ENCODE measurements at places on chromosomes 7 and 10. TPM values are rescaled to one million over a fixed set of nuclear protein-coding genes. Genes with fewer than 3 reads are reported as not detected.

DNA sequence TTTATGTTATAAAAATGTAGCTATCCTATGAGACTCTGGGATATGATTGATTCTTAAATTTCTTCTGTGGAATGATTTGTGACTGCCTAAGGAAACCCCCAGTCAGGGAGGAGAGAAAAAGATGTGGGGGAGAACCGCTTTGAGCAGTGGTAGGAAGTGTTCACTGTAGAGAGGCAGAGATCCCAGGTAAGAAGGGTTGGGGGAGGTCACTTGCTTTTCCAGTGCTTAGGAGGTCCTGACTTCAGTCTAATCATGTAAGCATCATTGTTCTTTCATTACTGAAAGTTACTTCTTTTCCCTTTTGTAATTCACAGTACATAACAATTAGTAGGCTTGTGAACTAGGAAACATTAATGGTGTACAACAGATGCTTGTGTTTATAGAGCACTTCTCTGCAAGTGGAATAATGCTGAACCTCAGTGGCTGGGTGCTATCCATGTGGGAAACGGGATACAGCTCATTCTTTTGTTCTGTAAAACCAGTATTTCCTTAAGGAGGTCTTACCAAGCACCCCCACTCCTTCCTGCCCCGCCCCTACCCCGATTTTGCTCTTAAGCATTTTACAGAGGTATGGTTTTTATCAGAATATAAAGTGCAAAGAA is 165.4 kb downstream of the ST7 start:
- no peaks in the 10 kb centered on the region for H3K36me3 ChIP-seq
- no peak for DNase-seq
- H3K4me3 ChIP-seq: no peak overlapping the region
- no peak overlapping the region for H3K27ac ChIP-seq
- no peaks in the 10 kb centered on the region for H3K4me1 ChIP-seq
- H3K27me3 ChIP-seq: no peaks in the 10 kb centered on the region

DNA sequence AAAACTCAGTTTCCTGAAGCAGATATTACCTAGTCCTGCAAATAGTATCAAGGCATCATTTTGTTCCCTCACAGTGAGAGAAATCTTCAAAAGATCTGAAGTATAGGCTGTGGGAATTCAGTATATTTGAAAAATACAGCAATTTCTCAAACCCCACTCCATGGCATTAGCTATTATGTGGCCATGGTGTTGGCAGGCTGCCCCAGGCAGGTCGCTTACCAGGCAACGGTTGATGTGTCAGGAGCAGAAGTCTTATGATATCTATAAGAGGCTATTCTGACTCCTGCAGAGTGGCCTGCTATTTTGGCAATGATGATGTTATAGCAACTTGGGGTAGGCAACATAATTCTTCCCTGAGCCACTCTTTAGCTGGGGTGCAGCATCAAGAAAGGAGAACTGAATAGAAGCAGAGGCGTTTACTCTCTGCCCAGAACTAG is 187.9 kb downstream of the PLXDC2 start:
- H3K27me3 ChIP-seq: no peaks in the 10 kb centered on the region
- H3K4me1 ChIP-seq: no peaks in the 10 kb centered on the region
- no peaks in the 10 kb centered on the region for H3K36me3 ChIP-seq
- peak overlapping the region; percentile 75 for H3K27ac ChIP-seq

- no peaks in the 10 kb centered on the region for H3K4me1 ChIP-seq
- no peaks in the 10 kb centered on the region for H3K27me3 ChIP-seq
- no peak overlapping the region for H3K4me3 ChIP-seq
- H3K36me3 ChIP-seq: no peaks in the 10 kb centered on the region
Measured at GRCh38 chr7:30412782-30413504, 65.6 kb downstream of the NOD1 start.

- no peak overlapping the region for H3K27ac ChIP-seq
- no peaks in the 10 kb centered on the region for H3K27me3 ChIP-seq
- no peaks in the 10 kb centered on the region for H3K36me3 ChIP-seq
Measured at GRCh38 chr7:124692425-124692824, 73.2 kb downstream of the GPR37 start.

GRCh38 chr10:69769395-69769992 is 32.2 kb upstream of the COL13A1 start:
- H3K27me3 ChIP-seq: no peaks in the 10 kb centered on the region
- DNase-seq: peak; percentile 68
- no peaks in the 10 kb centered on the region for H3K36me3 ChIP-seq
- no peak overlapping the region for H3K4me3 ChIP-seq
- H3K4me1 ChIP-seq: peaks cover 7% of the 10 kb centered on the region

GRCh38 chr10:130804281-130804680 is 507.2 kb downstream of the TCERG1L start:
- H3K27me3 ChIP-seq: no peaks in the 10 kb centered on the region
- no peak for DNase-seq
- no peaks in the 10 kb centered on the region for H3K4me1 ChIP-seq
- H3K36me3 ChIP-seq: no peaks in the 10 kb centered on the region
- no peak overlapping the region for H3K4me3 ChIP-seq

DNA sequence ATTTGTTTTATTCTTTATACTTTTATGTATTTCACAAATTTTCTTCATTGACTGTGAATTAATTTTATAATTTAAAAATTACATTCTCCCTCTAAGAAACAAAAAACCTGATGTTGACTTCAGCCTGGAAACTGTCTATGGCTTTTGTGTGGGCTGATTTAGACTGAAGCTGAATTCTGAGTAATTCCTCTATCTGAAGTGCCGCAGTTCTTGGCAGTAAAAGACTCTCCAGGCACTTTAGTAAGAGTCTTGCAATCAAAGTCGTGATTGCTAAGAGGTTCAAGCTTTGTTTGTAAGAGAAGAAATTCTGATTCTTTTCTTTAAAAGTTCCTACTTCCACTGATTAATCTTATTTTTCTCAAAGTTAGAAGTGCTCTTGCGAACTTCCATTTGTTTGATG is 3.4 kb upstream of the CEP41 start:
- H3K27me3 ChIP-seq: no peaks in the 10 kb centered on the region
- no peak overlapping the region for H3K4me3 ChIP-seq
- peak overlapping the region; percentile 38 for H3K27ac ChIP-seq
- H3K4me1 ChIP-seq: peaks cover 3% of the 10 kb centered on the region
- DNase-seq: no peak

GRCh38 chr7:20238754-20239324 is 21.7 kb upstream of the MACC1 start:
- no peaks in the 10 kb centered on the region for H3K36me3 ChIP-seq
- no peak overlapping the region for H3K27ac ChIP-seq
- H3K4me1 ChIP-seq: peaks cover 4% of the 10 kb centered on the region
- no peak for DNase-seq
- no peaks in the 10 kb centered on the region for H3K27me3 ChIP-seq

DNA sequence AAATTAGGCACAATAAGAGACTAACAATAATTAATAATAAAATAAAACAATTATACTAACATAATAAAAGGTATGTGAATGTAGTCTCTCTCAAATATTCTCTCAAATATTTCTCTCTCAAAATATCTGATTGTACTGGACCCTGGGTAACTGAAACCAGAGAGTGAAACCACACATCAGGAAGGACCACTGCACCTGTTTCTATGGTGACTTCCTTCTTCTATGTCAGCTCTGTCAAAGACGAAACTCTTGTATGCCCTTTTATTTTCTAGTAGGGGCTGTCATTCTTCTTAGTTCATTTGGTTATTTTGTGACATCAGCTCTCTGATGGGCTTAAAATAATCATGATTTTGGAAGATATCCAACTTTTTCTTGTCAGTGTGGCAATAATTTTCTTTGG is 428.0 kb upstream of the TPK1 start:
- H3K27ac ChIP-seq: no peak overlapping the region
- H3K4me3 ChIP-seq: no peak overlapping the region
- H3K36me3 ChIP-seq: no peaks in the 10 kb centered on the region
- H3K27me3 ChIP-seq: no peaks in the 10 kb centered on the region

DNA sequence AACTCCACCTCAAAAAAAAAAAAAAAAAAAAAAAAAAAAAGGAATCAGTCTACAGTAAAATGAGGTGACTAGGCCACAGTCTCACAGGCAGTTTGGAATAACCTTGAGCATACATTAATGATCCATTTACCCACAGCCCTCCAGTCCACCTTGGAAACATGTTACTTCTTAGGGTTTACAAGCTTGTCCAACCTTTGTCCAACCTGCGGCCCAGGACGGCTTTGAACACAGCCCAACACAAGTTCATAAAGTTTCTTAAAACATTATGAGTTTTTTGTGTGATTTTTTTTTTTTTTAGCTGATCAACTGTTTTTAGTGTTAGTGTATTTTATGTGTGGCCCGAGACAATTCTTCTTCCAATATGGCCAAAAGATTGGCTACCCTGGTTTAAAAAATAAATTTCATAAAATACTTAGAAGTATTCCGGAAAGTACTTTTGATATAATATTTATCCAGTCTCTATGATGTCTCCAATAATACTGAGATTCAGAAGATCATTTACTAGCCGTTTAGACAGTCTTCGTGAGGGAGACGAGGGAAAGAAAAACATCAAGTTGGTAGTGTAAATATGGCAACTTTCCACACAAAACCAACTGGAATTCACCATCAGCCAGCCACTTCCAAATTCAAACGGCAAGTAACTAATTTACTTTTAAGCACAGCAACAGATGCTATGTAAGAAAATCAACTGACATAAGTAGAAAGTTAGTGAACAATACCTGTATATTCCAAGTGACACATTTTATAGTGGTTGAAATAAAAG is 9.9 kb downstream of the BAZ1B start:
- no peak overlapping the region for H3K27ac ChIP-seq
- no peaks in the 10 kb centered on the region for H3K36me3 ChIP-seq
- no peak overlapping the region for H3K4me3 ChIP-seq
- no peaks in the 10 kb centered on the region for H3K4me1 ChIP-seq
- H3K27me3 ChIP-seq: no peaks in the 10 kb centered on the region
- no peak for DNase-seq

- no peaks in the 10 kb centered on the region for H3K36me3 ChIP-seq
- H3K4me1 ChIP-seq: peaks cover 39% of the 10 kb centered on the region
- no peaks in the 10 kb centered on the region for H3K27me3 ChIP-seq
Measured at GRCh38 chr10:102312683-102313082, 67.4 kb downstream of the GBF1 start.

- no peak for DNase-seq
- no peak overlapping the region for H3K4me3 ChIP-seq
- H3K36me3 ChIP-seq: no peaks in the 10 kb centered on the region
- H3K27ac ChIP-seq: no peak overlapping the region
- no peaks in the 10 kb centered on the region for H3K4me1 ChIP-seq
Measured at GRCh38 chr7:158924956-158925355, 68.6 kb downstream of the DYNC2I1 start.

- H3K36me3 ChIP-seq: no peaks in the 10 kb centered on the region
- H3K27ac ChIP-seq: no peak overlapping the region
- no peak overlapping the region for H3K4me3 ChIP-seq
- no peaks in the 10 kb centered on the region for H3K4me1 ChIP-seq
- H3K27me3 ChIP-seq: no peaks in the 10 kb centered on the region
- DNase-seq: peak; percentile 30
Measured at GRCh38 chr10:14093730-14094484, 236.8 kb downstream of the FRMD4A start.

DNA sequence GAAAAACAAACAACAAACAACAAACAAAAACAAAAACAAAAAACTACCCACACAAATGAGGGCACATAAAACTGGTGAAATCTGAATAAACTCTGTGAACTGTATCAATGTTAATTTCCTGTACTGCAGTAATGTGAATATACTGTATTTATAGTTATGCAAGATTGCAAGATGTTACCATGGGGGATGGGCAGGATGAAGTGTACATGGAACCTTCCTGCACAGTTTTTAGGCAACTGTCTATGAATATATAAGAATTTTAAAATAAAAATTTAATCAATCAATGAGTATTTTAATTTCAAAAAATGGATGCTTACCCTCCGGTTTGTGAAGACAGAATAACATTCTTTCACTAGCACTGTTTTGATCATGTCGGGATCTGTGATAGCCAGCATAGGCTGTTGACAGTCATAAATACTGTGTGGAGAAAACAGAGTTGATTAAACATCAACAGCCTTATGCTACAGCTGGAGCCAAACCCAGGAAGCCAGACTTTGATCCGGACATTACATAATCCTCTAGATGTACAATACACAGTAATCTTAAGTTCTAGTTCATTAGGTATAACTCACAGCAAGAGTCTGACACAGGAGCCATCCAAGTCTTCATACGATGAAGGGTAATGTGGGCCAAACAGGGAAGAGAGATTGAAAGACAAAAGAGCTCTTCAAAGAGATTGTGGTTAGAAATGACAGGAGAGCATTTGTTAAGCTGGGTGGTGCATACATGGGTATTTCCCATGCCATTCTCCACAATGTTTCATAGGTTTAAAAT is 14.8 kb downstream of the CYP3A7 start:
- H3K4me3 ChIP-seq: no peak overlapping the region
- peak overlapping the region; percentile 29 for H3K27ac ChIP-seq
- H3K4me1 ChIP-seq: no peaks in the 10 kb centered on the region

GRCh38 chr10:7235376-7235775 is 175.5 kb downstream of the SFMBT2 start:
- H3K36me3 ChIP-seq: no peaks in the 10 kb centered on the region
- H3K4me1 ChIP-seq: peaks cover 8% of the 10 kb centered on the region
- no peak for DNase-seq
- no peaks in the 10 kb centered on the region for H3K27me3 ChIP-seq
- no peak overlapping the region for H3K27ac ChIP-seq

DNA sequence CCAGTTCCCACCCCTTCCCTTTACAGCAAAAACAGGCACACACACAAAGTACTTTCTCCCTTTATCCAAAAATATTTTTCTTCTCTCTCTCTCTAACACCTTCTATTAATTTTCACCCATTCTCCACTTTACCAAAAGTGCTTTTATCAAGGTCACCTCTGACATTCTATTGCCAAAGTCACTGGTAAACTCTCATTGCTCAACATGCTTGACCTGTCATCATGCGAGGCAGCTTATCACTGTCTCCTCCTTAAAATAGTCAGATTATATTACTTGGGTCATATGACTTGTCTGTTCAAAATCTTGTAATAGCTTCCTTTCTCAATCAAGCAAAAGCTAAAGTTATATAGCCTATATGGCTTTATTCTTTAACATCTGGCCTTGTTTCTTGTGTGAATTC is 28.6 kb downstream of the MACC1 start:
- no peaks in the 10 kb centered on the region for H3K4me1 ChIP-seq
- H3K36me3 ChIP-seq: no peaks in the 10 kb centered on the region
- no peak overlapping the region for H3K27ac ChIP-seq
- no peaks in the 10 kb centered on the region for H3K27me3 ChIP-seq
- no peak overlapping the region for H3K4me3 ChIP-seq
- DNase-seq: no peak

PITX3 gene
- total RNA-seq: not detected

NPTX2 gene
- total RNA-seq: 3.0 TPM

TEX47 gene
- total RNA-seq: not detected

UMAD1 gene
- 29.0 TPM for total RNA-seq

PDE1C gene
- total RNA-seq: 3.3 TPM

LRRC61 gene
- 24.0 TPM for total RNA-seq

CRHR2 gene
- total RNA-seq: not detected

HNRNPH3 gene
- 31.5 TPM for total RNA-seq

ENTPD7 gene
- total RNA-seq: 51.6 TPM

PNLIPRP2 gene
- 21.1 TPM for total RNA-seq

HOXA6 gene
- total RNA-seq: not detected

ADRA2A gene
- 1.9 TPM for total RNA-seq

KCP gene
- 0.20 TPM for total RNA-seq
